Caki2 (cell line): ENCODE measurements at places on chromosomes 3 and 15. TPM values are rescaled to one million over a fixed set of nuclear protein-coding genes. Genes with fewer than 3 reads are reported as not detected.

The UBAP1L gene
- not detected in 2 replicates for total RNA-seq

The KLHL6 gene
- total RNA-seq = not detected in 2 replicates

The OXTR gene
- total RNA-seq = 0.61 and 1.6 TPM in 2 replicates

The SECISBP2L gene
- total RNA-seq = 4.3 and 51.0 TPM in 2 replicates

The KY gene
- total RNA-seq = not detected in 2 replicates

The MKRN3 gene
- total RNA-seq = not detected in 2 replicates

The LCTL gene
- total RNA-seq = not detected in 2 replicates

The EOMES gene
- total RNA-seq = not detected in 2 replicates

The CACNA2D2 gene
- 0.03 TPM in 2 replicates for total RNA-seq

The SH3BP5 gene
- 0.84 and 4.3 TPM in 2 replicates for total RNA-seq

The LARP6 gene
- total RNA-seq = 35.4 and 41.0 TPM in 2 replicates

The CFAP92 gene
- total RNA-seq = 1.2 TPM in 1 of 2 replicates, not detected in the other

The TM4SF18 gene
- 5.9 and 9.3 TPM in 2 replicates for total RNA-seq

The KCNH8 gene
- total RNA-seq = not detected in 2 replicates

The SCAANT1 gene
- total RNA-seq = not detected in 2 replicates

The BTD gene
- 2.5 and 6.4 TPM in 2 replicates for total RNA-seq

The NIT2 gene
- total RNA-seq = 108 and 109 TPM in 2 replicates

The SPATA12 gene
- 0.43 and 1.0 TPM in 2 replicates for total RNA-seq

The PRSS50 gene
- not detected in 2 replicates for total RNA-seq
